ENCODE measurements at places on chromosomes 7 and 10. TPM values are rescaled to one million over a fixed set of nuclear protein-coding genes. Genes with fewer than 3 reads are reported as not detected.

DNA sequence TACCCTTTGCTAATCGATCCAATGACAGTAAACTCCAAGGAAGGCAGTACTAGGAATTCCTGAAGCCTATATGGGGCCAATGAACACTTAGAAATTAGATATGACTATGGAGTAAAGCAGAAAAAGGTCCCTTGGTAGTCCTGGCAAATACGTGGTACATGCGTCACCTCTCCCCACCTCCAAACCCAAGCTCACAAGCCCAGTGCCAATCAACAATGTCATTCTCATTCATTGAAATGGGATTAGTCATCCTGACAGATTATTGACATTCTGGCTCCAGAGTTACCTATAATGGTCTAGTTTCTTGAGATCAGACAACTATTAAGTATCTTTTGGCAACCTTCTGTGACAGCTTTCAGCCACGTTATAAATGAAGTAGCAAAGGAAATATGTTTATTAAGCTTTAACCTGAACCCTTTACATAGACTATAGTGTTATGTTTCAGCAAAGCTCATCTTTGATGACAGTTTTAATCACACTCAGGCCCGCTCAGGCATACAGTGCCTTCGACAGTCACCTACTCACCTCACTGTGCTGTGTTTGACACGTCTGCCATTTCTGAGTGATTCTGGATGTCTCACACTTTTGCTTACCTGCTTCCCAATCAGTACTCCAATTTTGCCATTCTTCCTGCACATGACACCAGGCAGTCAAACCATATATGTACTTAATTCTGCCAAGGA, 69.6 kb upstream of the ADO start:
- no peak for DNase-seq

CHST3 gene
- 30.8 TPM for total RNA-seq

RSPH10B2 gene
- total RNA-seq, result not detected

- no peak for DNase-seq
Measured at GRCh38 chr7:56229631-56230030, 113.4 kb upstream of the NUPR2 start.

- peak; percentile 94 for DNase-seq
Measured at GRCh38 chr10:30862486-30862885, 169.2 kb downstream of the ZNF438 start.

DNA sequence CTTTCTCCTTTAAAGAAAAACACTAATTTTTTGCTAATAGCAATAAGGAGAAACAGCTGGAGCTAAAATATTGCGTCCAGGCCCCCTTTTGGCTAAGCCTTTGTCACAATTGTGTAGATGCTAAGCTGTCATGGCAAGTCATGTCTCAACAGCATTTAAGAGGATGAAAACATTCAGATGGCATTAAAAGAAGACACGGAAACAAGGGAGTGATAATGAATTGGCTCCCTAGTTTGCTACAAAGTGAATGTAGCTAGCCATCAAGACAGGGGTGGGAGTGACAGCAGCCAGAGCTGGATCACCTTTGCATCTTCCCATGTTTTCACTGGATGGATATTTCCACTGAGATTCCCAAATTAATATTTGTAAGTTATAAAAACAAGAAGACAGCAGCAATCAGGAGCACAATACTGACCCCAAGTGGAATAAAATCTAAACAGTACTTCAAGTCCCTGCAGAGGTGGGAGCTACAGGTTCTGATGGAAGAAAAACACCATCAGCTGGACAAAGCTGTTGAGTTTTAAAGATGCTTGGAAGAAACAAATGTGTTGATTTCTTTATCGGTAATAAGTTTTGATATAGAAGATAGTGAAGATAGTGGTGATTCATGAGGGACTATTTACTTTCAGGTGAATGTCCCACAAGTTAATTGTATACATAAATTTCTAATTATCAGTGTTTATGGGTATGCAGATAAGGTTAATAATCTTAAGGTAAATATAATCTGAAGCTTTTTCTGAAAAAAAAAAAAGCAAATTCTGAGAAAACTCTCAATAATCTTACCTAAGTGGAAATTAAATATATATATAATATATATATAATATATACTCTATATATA, 129.4 kb downstream of the SLC16A9 start:
- peak; percentile 57 for DNase-seq

GRCh38 chr7:130180571-130181262, 24.5 kb downstream of the TMEM209 start:
- no peak for DNase-seq

- DNase-seq, result peak; percentile 79
Measured at GRCh38 chr10:21732067-21732772, 198.2 kb downstream of the MLLT10 start.

- DNase-seq, result no peak
Measured at GRCh38 chr10:124725171-124725631, 19.0 kb downstream of the FAM53B start.

ACTR3C gene
- 2.4 TPM for total RNA-seq

Data from umbilical cord (tissue), 2 donors.